ENCODE measurements at places on chromosomes 16 and 17. TPM values are rescaled to one million over a fixed set of nuclear protein-coding genes. Genes with fewer than 3 reads are reported as not detected.

The OTOA gene
- 0.11 TPM for total RNA-seq

The DPEP1 gene
- not detected for total RNA-seq

DNA sequence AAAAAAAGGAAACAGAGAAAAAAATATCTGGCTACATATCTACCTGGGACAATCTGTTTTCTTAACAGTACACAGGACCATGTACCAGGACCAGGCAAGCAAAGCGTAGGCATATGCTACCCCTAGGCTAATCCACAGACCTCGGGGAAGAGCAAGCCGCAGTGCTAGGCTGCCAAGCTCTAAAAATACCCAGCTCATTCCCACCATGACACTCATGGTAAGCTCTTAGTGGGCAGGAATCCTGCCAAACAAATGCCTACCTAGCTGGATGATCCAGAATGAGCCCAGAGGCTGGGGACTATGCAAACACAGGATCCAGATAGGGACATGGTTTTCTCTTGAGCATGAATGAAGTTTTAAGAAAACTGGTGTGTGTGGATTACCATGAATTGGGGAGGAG lies 95.6 kb downstream of the GRIN2A start:
- peak; percentile 19 for DNase-seq

- no peak for DNase-seq
These were observed 460.9 kb downstream of the SLC39A11 start for GRCh38 chr17:72631568-72631948.

GRCh38 chr17:81967244-81967532 lies 6.2 kb upstream of the NOTUM start:
- no peak for DNase-seq

All from left ventricle myocardium inferior (tissue), 1 donor.